ENCODE measurements at places on chromosomes 12 and 14.

GRCh38 chr12:65778258-65779090, 45.8 kb upstream of the HMGA2 start:
- no peak for DNase-seq

- DNase-seq: no peak
These were observed 151.5 kb downstream of the ATXN7L3B start for GRCh38 chr12:74689071-74689655.

GRCh38 chr12:92337128-92337527, 191.5 kb upstream of the BTG1 start:
- no peak for DNase-seq

- DNase-seq: no peak
These were observed 101.6 kb downstream of the SLC25A47 start for GRCh38 chr14:100424504-100425428.

DNA sequence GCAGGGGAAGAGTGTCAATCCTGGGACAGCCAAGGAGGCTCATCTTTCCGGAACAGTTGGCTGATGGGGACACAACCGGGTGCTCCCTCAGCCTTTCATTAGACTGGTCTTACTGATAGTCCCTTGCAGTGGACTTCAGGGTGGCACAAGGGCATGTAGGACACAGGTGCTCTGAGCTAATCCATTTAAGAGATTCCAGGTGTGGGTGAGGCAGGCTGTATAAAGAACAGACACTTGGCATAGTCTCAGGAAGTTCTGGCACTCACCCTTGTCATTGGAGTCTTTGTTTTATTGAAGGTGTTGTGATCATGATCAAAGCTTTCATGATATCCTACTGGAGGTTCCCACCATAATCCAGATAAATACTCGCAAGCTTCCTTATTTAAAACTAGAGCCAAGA, 341.6 kb downstream of the EMP1 start:
- DNase-seq: no peak

DNA sequence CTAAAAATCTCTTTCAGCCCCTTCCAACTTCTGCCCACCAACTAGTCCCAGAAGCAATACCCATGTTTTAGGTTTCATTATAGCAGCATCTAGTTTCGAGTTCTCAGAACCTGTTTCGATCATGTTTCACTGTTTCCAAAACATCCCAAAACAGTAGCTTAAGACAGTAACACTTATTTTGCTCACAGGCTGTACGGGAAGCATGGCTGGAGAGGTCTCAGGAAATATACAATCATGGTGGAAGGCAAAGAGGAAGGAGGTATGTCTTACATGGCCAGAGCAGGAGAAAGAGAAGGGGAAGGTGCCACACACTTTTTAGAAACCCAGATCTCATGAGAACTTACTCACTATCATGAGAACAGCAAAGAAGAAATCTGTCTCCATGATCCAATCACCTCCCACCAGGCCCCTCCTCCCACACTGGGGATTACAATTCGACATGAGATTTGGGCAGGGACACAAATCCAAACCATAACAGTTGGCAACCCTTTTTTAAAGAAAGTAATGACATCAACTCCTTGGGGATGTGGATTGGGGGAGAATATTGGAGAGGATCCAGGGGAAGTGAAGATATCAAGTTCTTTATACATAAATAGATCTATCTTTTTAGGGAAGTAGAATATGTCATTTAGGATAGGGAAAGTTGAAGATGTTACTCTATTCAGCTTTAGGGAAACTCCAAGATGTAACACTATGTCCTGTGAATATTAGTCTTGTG, 269.9 kb upstream of the PLEKHG7 start:
- no peak for DNase-seq
